ENCODE measurements at places on chromosomes 16 and 17.

DNA sequence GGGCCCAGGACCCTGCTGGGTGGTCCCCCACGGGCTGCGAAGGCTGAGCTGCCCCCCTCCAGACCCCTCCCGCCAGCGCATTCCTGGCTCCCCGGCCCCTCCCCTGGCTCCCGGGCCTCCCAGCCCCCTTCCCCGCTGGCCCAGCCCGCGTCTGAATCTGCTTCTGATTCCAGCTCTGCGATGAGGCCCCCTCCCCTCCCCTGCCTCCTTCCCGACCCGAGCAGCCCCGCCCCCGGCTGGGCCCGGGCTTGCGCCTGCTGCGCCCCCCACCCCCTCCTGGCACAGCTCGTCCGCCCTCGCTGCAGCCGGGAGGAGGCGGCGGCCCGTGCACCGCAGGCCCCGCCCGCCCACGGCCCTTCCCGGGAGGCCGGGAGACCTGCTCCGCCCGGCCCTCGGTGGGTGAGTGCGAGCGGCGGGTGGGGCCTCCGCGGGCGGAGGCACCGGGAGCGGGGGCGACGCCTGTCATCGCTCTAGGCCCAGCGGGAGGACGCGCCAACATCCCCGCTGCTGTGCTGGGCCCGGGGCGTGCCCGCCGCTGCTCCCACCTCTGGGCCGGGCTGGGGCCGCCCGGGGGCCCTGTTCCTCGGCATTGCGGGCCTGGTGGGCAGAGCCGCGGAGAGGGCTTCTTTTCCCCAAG lies at the start of gene NTN3:
Gene NTN3 (plus strand): TSS at position 282 of the 637 bp plus-strand sequence. CDS start 405 bp downstream, outside the sequence.
- DNase-seq, result no peak

DNA sequence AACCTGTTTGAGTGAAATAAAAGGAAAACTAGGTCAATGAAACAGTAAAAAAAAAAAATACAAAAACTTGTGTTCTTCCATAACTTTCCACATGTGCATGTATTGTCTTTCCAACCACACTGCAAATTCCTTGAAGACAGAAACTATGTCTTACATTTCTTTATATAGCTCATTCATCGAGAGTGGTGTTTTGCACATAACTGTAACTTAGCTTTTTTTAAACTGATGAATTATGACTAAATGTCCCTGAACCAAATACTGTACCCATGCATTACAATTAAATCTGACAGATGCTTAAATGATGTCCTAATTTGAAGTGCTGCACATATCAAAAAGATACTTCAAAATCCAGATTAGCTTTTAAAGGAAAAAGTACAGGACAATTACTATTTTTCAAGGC lies 50.1 kb downstream of the BRIP1 start:
- DNase-seq, result no peak

- no peak for DNase-seq
Measured at GRCh38 chr16:5019775-5020174, 14.0 kb downstream of the NAGPA start.

GRCh38 chr16:78681743-78682142 lies 582.3 kb downstream of the WWOX start:
- DNase-seq, result no peak

DNA sequence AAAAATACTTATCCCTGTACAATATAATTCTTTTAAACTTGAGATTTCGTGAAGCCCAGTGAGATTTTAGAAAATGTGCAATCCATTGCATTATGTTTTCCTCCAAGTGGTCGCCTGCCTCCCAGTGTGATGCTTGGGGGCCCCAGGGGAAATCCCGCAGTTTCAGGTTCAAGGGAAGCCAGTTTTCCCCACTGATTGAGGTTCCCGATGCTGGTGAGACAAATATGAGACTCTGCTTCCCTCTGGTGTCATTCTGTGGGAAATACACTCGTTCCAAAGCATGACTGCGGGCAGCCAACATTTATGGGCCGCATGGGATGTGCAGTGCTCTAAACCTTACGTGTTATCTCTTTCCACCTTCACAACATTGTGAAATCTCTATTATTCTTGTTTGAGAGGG lies 200.8 kb downstream of the PRKCB start:
- DNase-seq, result peak; percentile 34

DNA sequence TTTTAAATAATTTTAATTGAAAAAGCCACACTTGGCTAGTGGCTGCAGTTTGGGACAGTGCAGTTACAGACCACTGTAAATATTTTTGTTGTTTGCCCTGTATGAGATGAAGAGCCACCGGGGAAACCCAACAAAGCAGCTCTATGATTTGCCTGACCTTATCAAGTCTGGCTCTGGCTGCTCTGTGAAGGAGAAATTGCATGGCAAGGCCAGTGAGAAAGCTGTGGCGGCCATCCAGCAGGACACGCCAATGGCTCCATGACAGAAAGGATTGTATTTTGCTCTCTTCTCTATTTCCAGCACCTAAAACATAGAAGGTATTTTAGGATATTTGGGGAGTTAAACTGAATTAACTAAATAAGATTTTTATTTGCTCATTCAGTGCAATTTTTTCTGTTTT lies 330.0 kb upstream of the DYNLRB2 start:
- DNase-seq, result no peak

GRCh38 chr16:23941963-23942564 lies 106.3 kb downstream of the PRKCB start:
- no peak for DNase-seq

GRCh38 chr16:86078121-86078600 lies 179.2 kb downstream of the IRF8 start:
- DNase-seq, result no peak

DNA sequence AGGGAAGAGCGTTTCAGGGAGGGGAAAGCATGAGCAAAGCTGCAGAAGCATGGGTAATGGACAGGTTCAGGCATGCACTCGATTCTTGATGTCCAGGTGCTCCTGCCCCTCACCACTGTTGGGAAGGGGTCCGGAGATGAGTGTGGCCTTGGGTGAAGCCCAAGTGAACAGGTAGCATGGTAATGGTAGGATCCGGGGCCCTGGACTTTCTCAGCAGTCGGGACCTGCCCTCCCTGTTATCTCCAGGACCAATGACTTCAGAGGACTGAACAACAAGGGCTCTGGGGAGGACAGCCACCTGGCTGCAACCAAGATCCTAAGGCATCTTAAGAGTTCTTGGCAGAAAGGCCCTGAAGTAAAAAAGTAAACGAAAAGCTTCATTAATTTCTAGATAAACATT lies 306.8 kb downstream of the CPPED1 start:
- no peak for DNase-seq

- DNase-seq, result no peak
Measured at GRCh38 chr17:39107973-39108372, 43.5 kb downstream of the PLXDC1 start.

Measured in kidney capillary endothelial cell (primary cell).